ENCODE measurements at places on chromosomes 11 and 22.
A peak's percentile ranks its signal among the peaks of the same experiment; 100 is the strongest.

GRCh38 chr11:69398529-69399492 is 82.7 kb upstream of the LINC01488 start:
- H3K36me3 ChIP-seq, result no peaks in the 10 kb centered on the region
- no peak for DNase-seq

- no peak overlapping the region for H3K4me3 ChIP-seq
- H3K27me3 ChIP-seq, result no peaks in the 10 kb centered on the region
- H3K36me3 ChIP-seq, result no peaks in the 10 kb centered on the region
- peak; percentile 71 for DNase-seq
- no peak overlapping the region for H3K27ac ChIP-seq
Observed at GRCh38 chr22:38973289-38974169, 8.6 kb upstream of the APOBEC3B start.

- no peaks in the 10 kb centered on the region for H3K36me3 ChIP-seq
- no peak overlapping the region for H3K27ac ChIP-seq
- DNase-seq, result no peak
- H3K4me3 ChIP-seq, result no peak overlapping the region
- no peaks in the 10 kb centered on the region for H3K4me1 ChIP-seq
Observed at GRCh38 chr11:74559934-74560309, 32.5 kb upstream of the POLD3 start.

- no peak overlapping the region for H3K4me3 ChIP-seq
- no peak for DNase-seq
- no peak overlapping the region for H3K27ac ChIP-seq
- no peaks in the 10 kb centered on the region for H3K36me3 ChIP-seq
Observed at GRCh38 chr11:14881576-14882193, 10.3 kb downstream of the CYP2R1 start.

- H3K36me3 ChIP-seq, result no peaks in the 10 kb centered on the region
- H3K27ac ChIP-seq, result peak overlapping the region; percentile 26
- DNase-seq, result peak; percentile 74
- H3K4me1 ChIP-seq, result peaks cover 9% of the 10 kb centered on the region
Observed at GRCh38 chr11:120925944-120926343, 98.0 kb upstream of the TBCEL start.

DNA sequence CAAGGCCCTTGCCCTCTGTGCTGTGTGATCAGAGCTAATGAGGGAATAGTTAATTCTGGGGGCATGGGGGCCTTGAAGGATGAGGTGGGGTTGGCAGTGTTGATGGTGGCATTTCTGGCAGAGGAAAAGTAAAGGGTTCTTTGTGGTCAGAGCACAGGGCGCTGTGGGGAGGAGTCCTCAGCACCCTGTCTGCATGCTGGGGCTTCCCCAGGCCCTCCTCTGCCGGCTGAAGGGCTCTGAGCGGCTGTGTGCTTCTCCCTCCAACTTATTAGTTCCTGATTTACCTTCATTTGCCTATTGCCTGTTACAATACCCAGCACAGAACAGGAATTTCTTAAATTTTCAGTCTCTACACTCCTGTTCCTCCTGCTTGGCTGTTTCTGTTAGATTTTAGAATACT is 122.8 kb downstream of the HIPK3 start:
- H3K36me3 ChIP-seq, result no peaks in the 10 kb centered on the region
- peaks cover 32% of the 10 kb centered on the region for H3K4me1 ChIP-seq
- no peak overlapping the region for H3K4me3 ChIP-seq
- peaks cover 12% of the 10 kb centered on the region for H3K27me3 ChIP-seq
- H3K27ac ChIP-seq, result no peak overlapping the region

- DNase-seq, result peak; percentile 28
- H3K27me3 ChIP-seq, result no peaks in the 10 kb centered on the region
- no peak overlapping the region for H3K4me3 ChIP-seq
- H3K36me3 ChIP-seq, result peaks cover 1% of the 10 kb centered on the region
- H3K27ac ChIP-seq, result no peak overlapping the region
Observed at GRCh38 chr11:100980156-100980555, 149.5 kb downstream of the PGR start.

DNA sequence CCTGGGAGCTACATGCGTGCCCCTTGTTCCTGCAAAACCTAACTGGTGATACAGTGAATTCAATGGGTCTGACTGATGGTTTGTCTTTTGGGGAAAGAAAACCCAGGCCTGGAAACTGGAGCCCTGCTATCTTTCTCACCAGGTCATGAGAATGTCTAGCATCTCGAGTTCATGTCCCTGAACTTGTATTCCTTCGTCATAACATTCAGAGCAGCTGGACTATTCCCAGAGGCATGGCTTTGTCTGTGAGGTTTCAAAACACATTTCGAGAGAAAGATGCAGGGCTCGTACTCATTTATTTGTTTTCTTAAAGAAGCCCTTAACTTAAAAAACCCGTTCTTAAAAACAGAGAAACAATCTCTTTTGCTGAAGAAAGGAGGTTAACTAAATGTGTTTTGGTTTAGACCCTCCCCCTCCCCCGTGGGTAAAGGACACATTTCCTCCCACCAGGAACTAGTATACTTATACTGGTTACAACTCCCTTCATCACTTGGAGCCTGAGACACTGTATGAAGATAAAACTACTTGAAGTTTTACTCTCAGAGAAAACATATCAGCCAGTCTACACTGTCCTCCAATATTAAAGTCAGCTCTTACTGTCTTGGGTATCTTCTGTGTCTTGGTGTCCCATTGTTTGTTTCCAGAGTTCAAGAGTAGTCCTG is 43.2 kb downstream of the ME3 start:
- no peak overlapping the region for H3K4me3 ChIP-seq
- H3K27me3 ChIP-seq, result no peaks in the 10 kb centered on the region
- no peaks in the 10 kb centered on the region for H3K4me1 ChIP-seq
- no peak for DNase-seq
- no peaks in the 10 kb centered on the region for H3K36me3 ChIP-seq

- no peaks in the 10 kb centered on the region for H3K27me3 ChIP-seq
- H3K27ac ChIP-seq, result no peak overlapping the region
- no peaks in the 10 kb centered on the region for H3K4me1 ChIP-seq
- DNase-seq, result no peak
- no peak overlapping the region for H3K4me3 ChIP-seq
- no peaks in the 10 kb centered on the region for H3K36me3 ChIP-seq
Observed at GRCh38 chr11:16059332-16059731, 297.0 kb downstream of the SOX6 start.

- H3K27ac ChIP-seq, result peak overlapping the region; percentile 94
- peaks cover 2% of the 10 kb centered on the region for H3K36me3 ChIP-seq
- H3K4me3 ChIP-seq, result peak overlapping the region; percentile 100
- no peaks in the 10 kb centered on the region for H3K27me3 ChIP-seq
- peaks cover 61% of the 10 kb centered on the region for H3K4me1 ChIP-seq
- peak; percentile 37 for DNase-seq
Observed at GRCh38 chr11:83070731-83071566, 748 bp downstream of the RAB30 start.

DNA sequence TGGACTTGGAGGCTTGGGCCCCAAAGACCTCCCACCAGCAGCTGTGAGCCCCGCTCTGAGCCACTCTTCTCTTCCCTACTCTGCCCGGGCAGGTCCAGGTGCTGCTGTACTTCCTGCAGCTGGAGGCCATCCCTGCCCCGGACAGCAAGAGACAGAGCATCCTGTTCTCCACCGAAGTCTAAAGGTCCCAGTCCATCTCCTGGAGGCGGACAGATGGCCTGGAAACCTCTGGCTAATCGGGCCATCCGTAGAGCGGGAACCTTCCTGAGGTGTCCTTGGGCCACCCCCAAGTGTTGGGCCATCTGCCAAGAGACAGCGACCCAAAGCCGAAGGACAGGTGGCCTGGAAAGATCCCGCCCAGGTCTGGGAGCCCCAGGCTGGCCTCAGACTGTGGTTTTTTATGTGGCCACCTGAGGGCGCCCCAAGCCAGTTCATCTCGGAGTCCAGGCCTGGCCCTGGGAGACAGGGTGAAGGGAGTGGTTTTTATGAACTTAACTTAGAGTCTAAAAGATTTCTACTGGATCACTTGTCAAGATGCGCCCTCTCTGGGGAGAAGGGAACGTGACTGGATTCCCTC is 135.1 kb downstream of the BCR start:
- peak; percentile 59 for DNase-seq
- H3K27me3 ChIP-seq, result no peaks in the 10 kb centered on the region
- H3K4me1 ChIP-seq, result no peaks in the 10 kb centered on the region
- no peaks in the 10 kb centered on the region for H3K36me3 ChIP-seq

DNA sequence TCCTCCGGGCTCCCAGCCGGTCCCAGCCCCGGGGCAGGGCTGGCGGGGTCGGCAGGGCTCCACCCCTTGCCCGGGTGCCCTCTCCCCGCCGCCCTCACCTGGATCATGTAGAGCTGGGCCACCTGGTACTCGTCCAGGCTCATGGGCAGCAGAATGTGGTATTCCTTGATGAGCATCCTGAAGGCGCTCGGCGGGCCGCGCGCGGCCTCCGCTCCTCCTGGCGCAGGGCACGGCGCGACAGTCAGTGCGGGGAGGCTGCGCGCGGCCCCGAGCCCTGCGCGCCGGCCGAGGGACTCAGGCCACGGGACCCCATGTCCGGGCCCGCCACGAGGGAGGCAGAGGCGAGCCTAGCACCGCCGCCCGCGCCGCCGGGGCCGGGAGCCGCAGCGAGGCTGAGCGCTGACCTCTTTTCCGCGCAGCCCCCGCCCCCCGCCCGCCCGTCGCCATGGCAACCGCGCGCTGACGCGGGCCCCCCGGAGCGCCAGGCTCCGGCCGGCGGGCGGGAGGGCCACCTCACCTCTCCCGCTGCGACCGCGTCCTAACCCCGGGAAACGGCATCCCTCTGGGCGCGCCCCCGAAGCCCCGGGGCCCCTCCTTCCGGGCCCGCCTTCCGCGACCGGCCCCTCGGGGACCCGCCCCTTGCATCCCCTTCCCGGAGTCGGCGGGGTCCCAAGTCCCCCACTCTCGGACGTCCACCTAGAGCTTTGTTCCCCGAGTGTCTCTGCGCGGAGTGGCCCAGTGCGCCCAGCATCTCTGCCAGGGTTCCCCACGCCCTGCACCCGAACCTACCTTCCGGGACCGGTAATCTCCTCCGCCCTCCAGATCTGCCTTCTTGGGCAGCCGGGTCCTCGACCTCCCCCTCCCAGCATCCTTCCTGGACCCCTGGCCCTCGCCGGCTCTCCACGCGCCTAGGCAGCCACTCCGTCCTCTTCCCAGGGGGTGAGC is 886 bp downstream of the PITPNM1 start:
- H3K27me3 ChIP-seq, result no peaks in the 10 kb centered on the region
- no peaks in the 10 kb centered on the region for H3K36me3 ChIP-seq
- H3K4me3 ChIP-seq, result peak overlapping the region; percentile 88
- peak overlapping the region; percentile 98 for H3K27ac ChIP-seq

All from B cell (primary cell).